ENCODE measurements at places on chromosomes 12 and 14.

DNA sequence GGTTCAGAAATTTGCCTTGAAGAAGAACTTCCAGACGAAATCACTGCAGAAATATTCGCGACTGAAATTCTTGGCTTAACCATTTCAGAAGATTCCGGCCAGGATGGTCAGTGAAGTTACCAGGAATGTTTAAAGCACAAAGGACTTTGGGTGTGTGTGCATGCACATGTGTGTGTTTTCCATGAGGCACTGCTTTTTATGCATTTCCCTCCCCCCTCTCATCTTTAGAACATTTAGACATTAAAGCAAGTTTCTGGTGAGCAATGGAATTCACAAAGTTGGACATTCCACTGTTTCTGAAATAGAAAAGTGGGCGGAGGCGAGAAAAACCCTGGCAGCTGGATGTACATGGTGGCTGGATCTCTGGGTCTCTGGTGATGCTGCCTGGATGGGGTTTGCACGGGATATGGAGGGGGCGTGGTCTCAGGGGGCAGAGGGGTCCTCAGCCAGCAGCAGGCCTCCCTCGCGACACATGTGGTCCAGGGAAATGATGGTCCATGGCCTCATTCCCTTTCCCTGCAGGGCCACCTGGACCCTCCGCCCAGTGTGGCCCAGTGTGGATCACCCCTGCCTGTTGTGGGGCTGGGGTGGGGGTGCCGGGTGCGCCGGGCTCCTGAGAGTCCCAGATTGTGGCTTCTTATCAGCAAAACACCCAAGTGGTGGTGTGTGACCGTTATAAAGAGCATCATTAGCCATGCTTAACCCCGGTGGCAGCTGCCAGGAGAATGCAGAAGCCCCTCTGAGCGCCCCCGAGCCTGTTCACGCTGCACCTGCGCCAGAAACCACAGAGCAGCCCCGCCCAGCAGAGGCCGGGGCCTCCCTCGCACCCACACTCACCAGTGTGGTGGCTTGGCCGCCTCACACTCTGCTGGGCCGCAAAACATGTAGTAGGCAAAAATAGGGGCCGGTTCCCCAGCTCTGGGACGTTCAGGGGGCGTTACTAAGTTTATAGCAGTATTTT is 17.8 kb upstream of the BCL7A start:
- no peak for DNase-seq

DNA sequence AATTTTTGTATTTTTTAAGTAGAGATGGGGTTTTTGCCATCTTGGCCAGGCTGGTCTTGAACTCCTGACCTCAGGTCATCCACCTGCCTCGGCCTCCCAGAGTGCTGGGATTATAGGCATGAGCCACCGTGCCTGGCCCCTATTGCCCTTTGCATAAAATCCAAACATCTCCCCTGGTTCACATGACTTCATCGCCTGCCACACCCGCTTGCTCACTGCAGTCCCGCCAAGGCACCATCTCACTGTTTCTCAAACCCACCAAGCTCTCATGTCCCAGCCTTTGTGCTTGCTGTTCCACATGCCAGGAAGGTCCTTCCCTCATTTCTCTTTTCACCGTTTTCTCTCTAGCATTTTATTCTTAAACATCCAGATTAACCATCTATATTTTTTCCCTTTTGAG is 9.7 kb downstream of the RHOF start:
- no peak for DNase-seq

GRCh38 chr12:77122236-77122635 is 56.9 kb upstream of the E2F7 start:
- DNase-seq, result no peak

GRCh38 chr14:87334997-87335685 is 657.8 kb downstream of the GALC start:
- DNase-seq, result no peak

DNA sequence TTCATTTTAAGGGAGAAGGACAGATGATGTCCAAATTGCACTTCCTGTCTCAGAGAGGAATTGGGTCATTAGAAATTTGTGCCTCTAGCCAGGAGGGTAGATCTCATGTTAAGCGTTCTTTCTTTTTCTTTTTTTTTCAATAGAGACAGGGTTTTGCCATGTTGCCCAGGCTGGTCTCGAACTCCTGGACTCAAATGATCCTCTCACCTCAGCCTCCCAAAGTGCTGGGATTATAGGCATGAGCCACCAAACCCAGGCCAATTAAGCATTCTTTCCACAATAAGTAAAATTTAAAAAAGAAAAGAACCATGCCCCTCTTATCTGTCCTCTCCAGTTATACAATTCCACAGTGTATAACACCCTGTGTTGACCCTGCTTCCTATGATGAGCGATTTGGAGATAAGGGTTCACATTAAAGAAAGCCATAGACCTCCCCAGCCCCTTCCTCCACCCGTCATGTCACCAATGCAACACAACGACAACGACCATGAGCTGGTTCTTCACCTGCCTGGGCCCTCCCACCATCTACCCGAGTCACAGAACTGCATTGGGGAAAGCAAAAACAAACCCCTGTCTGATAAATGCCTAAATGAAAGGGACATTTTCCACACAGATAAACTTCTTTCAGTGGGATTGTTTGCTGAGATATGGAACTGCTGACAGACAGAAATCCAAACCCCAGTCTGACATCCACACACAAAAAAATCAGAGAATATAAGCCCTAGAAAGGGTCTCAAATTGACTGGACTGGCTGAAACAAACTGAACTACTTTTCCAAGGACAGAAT is 37.3 kb downstream of the SSH1 start:
- DNase-seq, result no peak

- DNase-seq, result no peak
Observed at GRCh38 chr12:68117661-68118060, 41.9 kb downstream of the IFNG start.

DNA sequence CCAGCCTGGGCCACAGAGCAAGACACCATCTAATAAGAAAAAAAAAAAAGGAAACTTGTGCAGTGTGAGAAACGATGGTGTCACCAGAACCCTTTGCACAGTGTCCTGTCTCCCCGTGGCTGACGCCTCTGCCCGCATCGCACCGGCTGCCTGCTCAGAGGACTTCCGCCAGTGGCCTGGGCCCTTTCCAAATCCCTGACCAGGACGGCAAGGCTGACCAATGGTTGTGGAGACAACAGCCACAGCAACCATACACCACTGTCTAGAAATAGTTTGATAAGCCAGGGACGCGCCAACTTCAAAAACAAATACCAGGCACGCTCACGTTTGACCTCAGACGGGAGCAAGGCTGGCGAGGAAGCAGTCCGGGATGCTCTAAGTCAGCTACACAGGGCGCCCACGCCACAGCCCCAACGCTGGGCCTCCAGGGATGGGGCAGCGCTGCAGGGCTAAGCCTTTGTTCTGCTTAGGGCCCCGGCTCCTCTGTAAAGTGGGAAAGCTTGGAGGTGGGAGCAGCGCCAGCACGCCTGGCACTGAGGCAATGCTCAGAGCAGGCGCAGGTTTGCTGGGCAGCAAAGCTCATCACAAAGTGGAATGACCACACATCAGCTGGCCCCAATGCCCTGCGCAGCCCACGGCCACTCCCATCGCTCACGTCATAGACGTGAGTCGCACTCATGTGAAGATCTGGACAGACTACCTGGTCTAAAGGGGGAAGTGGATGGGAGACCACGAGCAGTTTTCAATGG is 12.5 kb downstream of the PGAM5 start:
- no peak for DNase-seq

DNA sequence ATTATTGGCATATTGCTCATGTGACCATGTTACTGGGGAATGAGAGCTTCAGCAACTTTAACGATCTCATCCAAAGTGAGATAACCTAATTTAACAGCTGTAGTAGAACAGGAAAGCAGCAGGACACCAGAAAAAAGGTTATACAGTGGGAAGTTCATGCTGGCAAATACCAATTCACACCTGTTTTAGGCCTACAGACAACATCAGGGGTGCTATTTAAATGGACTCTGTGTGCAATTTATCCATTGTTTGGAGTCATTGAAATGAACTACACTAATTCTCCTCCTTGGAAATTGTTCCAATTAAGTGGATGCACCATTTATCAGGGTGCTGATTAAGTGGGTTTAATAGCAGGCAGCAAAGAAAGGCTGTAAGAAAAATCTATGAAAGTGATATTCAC is 424.4 kb upstream of the LMO3 start:
- no peak for DNase-seq

DNA sequence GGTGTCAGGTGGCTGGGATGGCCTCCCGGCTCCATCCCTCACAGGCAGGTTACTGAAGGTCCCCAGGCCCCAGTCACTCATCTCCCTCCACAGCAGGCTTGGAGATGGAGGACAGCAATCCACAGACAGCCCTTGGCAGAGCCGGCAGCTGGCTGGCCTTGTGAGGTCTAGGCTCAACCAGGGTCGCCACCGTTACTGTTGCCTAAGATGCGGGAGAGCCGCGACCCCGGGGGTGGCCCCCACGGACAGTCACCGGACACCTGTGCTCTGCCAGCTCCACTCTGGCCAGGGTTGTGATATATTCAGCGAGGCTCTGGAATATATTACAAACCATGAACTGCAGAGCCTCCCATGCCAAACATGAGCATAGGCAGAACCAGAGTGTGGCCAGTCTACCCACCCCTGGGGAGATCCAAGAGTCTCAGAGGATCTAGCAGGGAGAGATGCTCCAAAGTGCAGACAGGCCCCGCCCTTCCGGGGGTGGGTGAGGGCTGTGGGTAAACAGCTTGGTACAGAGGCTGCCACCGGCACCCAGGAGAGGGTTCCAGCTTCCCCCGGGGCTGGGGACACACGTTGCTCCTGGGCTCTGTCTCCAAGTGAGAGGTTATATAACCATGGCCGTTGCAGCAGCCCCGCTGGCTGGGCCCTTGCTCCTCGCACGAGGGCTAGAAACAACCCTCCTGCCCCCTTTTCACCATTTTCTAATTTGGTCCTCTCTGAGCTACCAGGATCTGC is 55.9 kb upstream of the DIO3 start:
- DNase-seq, result no peak

- no peak for DNase-seq
Observed at GRCh38 chr12:108597559-108598471, at the start of gene TMEM119. TSS of gene TMEM119 (minus strand) at chr12:108598084. CDS start at chr12:108592383, 5,701 bp downstream.

GRCh38 chr12:2432856-2433255 is 361.9 kb upstream of the FKBP4 start:
- DNase-seq, result no peak

GRCh38 chr12:106903241-106903945 is 52.3 kb upstream of the TMEM263 start:
- DNase-seq, result no peak

- no peak for DNase-seq
Observed at GRCh38 chr12:68180792-68181744, 21.5 kb upstream of the IFNG start.

DNA sequence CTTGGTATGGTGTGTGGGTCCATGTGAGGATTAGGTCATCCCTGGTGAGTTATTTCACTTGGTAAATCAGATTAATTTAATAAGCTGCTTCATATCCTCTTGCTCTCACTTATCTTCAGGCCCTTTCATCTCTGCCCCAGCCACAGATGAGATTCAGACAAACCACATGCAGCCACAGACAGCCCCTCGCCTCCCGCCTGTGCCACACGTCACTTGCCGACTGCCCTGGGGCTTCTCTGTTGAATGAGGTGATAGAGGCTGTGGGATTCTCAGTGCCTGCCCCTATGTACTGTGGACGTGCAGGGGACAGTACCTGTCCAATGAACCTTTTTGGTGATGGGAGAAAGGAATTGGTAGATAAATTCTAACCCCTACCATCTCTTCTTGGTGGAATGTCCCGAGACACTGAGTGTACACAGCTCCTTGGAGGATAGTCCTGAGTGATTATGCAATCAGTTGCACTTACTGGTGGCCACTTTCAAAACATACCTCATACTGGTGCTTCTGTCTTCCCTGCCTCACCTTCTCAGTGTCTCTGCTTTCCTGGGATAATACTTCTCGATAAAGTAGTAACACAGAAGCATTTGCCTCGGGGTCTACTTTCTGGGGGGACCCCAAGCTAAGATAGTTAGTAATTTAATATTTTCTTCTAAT is 248.7 kb downstream of the TTC6 start:
- DNase-seq, result no peak

DNA sequence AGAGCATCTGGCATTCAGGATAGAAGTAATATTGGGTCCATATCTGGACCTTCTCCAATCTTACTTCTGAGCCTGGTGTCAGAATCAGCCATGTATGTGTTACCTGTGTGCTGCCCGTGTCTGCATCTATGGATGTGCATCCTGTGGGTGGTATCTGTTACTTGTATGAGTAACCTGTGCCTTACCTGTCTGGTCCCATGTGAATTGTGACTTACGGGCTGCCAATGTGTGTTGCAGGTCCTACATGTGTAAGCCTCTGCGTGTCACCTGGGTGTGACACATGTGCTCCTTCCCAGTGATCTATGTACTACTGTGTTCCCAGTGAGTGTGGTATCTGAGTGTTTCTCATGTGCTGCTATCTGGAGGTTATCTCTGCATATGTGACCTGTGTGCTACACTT is 208.4 kb downstream of the ADGRD1 start:
- DNase-seq, result no peak

DNA sequence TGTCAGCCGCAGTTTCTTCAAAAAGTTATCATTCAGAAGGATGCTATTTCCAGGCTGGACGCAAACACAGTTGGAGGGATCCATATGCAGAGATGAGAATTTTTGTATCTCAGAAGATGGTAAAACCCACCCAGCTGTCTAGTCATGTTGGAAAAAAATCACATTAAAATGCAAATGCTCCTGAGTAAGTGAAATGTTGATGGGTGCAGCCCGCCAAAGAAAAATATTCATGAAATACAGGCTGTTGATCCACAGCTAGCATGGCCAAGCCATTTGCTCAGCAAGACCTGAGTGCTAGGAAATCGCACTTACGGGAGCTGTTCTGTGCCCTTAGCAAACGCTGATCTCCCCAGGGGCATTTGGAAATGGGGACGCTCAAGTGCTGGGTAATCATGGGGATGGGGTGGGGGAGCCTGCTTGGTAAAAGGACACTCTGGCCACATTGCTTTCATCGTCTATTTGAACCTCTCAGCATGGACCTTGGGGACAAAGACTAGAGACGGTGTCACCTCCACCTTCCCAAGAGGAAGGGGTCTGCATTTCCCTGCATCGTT is 25.7 kb downstream of the TUNAR start:
- no peak for DNase-seq

DNA sequence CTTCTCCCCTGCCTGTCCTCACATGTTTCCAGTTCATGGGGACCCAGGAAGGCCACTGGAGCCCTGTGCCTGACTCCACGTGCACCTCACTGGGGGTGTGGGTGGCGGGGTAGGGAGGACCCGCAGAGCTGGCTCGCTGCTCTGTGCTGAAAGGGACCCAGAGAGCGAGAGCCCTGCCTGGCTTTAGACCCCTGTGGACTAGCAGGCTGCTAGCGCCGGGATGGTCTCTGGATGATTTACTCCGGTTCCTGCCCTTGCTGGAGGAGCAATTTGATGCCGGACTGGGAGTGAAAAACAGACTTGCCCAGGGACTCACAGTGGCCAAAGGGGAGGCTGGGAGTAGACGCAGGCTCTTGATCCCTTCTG is 49.0 kb downstream of the NTF3 start:
- no peak for DNase-seq

GRCh38 chr14:50018201-50018932 is 98.0 kb downstream of the VCPKMT start:
- no peak for DNase-seq

GRCh38 chr14:101498526-101498860 is 62.8 kb upstream of the DIO3 start:
- no peak for DNase-seq
